ENCODE measurements at places on chromosomes 11 and 22.

DNA sequence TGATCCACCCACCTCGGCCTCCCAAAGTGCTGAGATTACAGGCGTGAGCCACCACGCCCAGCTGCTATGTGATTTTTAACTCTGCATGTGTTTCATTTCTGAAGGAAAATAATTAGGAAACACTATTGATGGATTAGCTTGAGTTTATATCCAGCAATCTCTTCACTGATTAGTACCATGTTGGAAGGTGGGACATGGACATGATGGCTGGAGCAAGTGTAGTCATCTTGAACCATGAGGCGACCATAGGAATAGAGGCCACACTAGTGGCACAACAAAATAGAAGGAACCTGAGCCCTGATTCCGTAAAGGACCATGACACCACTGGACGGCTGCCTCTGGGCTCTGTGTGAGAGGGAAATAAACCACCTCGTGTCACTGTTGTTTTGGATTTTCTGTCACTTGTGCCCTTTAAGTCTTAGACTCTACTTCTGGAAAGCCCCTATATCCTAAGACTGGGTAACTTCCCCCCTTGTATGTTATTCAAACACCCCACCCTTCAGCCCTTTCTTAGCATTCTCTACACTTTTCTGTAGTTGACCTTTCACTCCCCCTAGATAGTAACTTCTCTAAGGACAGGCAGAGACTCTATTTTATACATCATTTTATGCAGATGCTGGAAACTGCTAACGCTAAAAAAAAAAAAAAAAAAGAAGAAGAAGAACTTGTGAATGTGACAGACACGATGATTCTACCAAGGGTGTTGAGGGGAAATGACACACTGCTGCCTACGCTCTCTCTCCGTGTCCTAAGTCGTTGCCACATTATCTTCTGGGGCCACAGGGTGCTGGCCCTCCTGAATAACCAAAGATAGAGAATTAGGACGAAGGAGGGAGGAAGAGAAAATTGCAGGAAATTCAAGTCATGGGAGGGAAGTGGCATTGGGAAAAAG lies 2.7 kb upstream of the VPS37C start:
- no peak for DNase-seq

DNA sequence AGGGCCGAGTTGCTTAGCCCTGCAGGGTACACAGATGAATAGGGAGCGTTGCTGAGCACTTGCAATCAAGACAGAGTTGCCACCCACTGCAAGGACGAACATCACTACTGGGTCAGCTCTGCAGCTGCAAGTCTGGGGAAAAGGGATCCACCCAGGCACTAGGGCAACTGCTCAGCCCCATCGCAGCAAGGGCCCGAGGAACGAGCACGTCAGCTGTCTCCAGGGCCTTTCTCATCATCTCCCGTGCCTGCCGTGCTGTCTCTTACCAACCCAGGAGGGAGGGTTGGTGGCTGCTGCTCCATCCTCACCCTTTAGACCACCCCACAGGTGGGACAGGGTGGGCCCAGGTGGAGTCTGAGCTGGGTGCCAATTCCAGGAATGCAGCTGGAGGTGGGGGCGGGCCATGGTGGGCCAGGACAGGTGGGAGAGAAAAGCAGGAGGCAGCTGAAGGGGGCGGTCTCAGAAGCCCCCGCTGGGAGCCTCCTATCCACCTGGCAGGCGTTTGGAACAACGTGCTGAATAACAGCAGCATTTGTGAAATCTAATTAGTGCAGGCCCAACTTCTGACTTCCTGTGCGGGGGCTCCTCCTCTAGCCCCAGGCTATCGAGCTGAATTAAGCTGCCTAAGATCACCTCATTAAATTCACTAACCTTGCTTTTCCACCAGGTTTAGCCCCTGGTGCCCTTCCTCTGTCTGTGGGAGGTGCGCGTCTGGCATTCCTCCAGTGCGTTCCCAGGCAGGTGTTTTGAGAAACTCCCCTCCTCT lies 252.5 kb downstream of the ST3GAL4 start:
- no peak for DNase-seq

DNA sequence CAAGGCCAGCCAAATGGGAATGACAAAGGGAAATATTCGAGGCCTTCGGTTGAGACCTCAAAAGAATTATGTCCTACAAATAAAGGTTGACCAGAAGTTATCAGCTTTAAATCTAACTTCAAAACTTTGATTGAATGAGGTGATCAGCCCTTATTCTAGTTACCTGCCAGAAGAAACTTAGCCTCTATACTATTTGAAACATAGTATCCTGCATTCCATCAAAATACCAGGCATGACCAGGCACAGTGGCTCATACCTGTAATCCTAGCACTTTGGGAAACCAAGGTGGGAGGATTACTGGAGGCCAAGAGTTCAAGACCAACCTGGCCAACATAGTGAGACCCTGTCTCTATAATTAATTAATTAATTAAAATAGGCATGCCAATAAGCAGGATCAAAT lies 44.3 kb upstream of the ADORA2A start:
- no peak for DNase-seq

- no peak for DNase-seq
Measured at GRCh38 chr11:1289211-1289935, 20.1 kb downstream of the TOLLIP start.

- DNase-seq, result no peak
Measured at GRCh38 chr11:76392870-76393269, 11.7 kb downstream of the GVQW3 start.

DNA sequence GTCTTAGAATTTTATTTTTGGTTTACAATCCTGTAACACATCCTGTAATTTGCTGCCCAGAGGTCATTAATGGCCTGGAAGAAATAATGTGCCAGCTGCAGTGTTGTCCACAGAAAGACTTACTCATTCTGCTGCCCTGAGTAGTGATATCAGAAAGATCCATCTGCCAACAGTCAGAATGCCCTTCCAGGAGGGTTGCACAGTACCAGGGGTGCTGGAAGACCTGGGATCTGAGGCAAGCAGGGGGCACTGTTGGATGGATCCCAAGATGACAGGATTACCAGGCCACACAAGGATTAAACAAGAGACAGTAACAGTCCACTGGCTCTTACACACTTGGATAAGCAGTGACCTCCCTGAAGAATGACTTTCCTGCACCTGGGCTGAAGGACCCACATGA lies 93.8 kb upstream of the TOP3B start:
- DNase-seq, result no peak

- no peak for DNase-seq
Measured at GRCh38 chr22:24097961-24098391, 83.3 kb upstream of the SUSD2 start.

DNA sequence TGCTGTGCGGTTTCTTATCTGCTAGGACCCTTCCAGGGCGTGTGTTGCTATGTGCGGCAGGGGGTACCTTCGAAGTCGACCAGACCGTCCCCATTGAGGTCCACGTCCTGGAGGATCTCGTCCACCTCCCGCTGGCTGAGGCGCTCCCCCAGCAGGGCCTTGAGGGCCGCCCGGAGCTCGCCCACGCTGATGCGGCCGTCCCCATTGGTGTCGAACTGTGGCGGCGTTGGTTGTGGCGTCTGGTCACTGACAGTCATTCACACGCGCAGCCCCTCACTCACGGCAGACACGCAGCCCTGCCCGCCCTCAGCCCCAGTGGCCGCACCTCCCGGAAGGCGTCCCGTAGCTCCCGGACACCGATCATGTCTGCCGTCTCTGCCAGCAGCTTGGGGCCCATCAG lies 3.5 kb downstream of the CABP2 start:
- peak; percentile 59 for DNase-seq

DNA sequence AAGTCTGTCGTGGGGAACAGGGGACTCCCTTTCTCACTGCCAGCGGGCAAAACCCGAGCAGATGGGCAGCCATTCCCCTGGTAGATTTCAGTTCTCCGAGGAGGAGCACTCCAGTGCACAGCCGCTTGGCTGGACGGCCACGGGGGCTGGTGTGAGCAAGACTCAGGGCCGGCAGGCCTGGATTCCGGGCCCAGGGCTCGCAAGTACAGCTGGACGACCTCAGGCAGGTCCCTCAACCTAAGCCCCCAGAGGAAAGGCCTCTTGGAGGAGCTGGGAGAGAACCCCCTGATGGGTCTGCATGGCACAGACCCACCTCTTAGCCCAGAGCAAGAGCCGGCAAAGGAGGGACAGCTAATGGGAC lies 31.3 kb upstream of the TCF20 start:
- DNase-seq, result no peak

GRCh38 chr22:49929211-49929979 lies 11.0 kb downstream of the CRELD2 start:
- no peak for DNase-seq

DNA sequence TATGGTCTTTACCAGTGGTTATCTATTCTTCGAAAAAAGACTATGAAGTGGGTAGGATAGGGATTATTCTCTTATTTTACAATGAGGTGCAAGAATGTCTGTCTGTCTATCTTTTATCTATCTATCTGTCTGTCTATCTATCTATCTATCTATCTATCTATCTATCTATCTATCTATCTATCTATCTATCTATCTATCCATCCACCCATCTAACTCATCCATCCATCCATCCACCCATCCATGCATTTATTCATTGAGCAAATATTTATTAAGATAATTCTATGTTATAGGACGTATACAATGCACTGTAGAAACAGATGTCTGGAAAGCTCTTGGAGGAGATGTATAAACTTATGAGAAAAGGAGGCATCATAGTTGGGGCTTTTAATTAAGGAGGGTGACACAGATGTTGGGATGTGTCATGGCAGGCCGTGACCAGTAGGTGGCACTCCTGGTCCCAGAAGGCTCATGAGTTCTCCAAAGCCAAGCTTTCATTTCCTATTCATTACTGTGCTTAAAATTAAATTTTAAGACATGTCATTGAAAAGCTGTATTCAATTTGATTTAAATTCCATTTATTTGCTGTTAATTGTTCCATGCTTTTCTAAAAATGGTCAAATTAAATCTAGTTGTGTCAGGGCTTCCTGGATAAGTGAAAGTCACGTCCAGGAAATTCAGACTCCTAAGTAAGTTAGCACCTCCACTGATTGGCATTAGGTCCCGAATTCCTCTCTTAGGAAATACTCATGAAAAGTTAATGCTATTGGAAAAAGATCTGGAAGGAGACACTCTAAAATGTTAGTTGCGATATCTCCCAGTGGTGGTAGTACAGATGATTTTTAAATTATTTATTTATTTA lies 19.0 kb upstream of the E2F8 start:
- DNase-seq, result peak; percentile 49

- peak; percentile 81 for DNase-seq
Measured at GRCh38 chr11:69388661-69389060, 92.8 kb upstream of the LINC01488 start.

- peak; percentile 81 for DNase-seq
Measured at GRCh38 chr11:89381094-89381493, 110.1 kb downstream of the NOX4 start.

DNA sequence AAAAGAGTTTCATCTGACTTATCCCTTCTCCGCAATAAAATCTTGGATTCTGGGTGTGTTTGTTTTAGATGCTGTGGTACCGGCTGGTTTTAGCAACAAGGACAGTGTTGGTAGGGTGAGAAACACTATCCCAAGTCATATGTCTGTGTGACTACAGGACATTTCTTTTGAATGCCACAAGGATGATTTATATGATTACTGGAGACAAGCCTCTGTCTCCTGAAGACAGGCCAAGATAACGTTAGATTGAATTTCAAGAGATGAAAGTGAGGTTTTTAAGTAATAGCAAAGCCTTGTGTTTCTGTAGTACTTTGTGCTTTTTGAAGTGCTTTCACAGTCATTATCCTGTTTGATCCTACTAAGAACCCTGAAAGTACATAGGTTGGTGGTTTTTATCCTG lies 101.6 kb downstream of the COMMD9 start:
- no peak for DNase-seq

GRCh38 chr22:50341977-50342650 lies 1.0 kb upstream of the PPP6R2 start:
- DNase-seq, result peak; percentile 90

GRCh38 chr22:30572840-30573593 lies 1.4 kb downstream of the GAL3ST1 start:
- no peak for DNase-seq

GRCh38 chr11:9720290-9720630 lies 56.4 kb downstream of the SWAP70 start:
- DNase-seq, result no peak

DNA sequence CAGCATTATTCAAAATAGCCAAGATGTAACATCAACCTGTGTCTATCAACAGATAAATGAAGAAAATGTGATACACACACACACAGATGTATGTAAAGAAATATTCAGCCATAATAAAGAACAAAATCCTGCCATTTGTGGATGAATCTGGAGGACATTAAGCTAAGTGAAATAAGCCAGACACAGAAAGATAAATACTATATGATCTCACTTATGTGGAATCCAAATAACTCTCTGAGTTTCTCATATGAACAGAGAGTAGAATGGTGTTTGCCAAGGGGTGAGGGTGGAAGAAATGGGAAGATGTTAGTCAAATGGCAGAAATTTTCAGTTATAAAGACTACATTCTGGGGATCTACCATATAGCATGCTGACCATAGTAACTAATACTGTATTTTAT lies 224.2 kb downstream of the GUCY1A2 start:
- DNase-seq, result no peak

DNA sequence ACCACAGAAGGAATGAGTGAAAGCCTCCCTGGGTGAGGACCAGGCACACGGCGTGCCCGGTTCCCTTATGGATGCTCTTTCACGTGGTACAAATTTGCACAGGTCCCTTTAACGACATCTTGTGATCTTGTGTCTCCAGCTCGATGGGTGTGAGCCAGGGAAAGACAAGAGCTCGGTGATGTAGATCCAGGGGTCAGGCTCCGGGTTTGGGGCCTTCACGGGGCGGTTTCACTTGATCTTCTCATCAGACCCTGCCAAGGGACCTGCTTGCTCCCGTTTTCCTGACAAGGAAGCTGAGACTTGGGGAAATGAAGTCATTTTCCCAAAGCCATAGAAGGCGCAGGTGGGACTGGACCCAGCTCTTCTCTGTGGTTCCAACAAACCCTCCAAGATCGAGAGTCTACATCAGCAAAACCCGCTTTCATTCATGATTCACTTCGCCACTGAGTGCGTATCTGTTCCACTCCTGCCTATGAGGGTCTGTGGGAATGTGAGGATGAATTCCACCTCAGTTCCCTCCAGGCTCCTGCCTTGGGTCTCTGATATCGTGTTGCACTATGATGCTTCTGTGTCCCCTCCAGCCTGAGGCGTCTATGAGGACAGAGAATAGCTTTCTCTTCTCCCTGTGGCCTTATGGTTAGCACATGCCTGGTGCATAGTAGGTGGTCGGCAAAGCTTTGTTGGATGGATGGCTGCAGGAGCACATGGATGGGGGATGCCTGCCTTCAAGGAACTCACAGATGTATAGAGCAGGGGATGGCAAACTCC lies 45.0 kb upstream of the ANO1 start:
- DNase-seq, result peak; percentile 46

- no peak for DNase-seq
Measured at GRCh38 chr11:74388678-74389327, 9.4 kb downstream of the PGM2L1 start.

GRCh38 chr11:2380807-2381350 lies 3.8 kb downstream of the CD81 start:
- DNase-seq, result no peak

GRCh38 chr11:60428517-60428916 lies 855 bp upstream of the MS4A5 start:
- DNase-seq, result peak; percentile 16

GRCh38 chr11:27309046-27309445 lies 54.0 kb downstream of the CCDC34 start:
- no peak for DNase-seq

GRCh38 chr11:111412293-111412692 lies 33.2 kb upstream of the POU2AF1 start:
- no peak for DNase-seq

All from SJSA1 (cell line).